ENCODE measurements at places on chromosomes 1 and 21. TPM values are rescaled to one million over a fixed set of nuclear protein-coding genes. Genes with fewer than 3 reads are reported as not detected.
A peak's percentile ranks its signal among the peaks of the same experiment; 100 is the strongest.

- DNase-seq: no peak
Observed at GRCh38 chr1:154158307-154159125, 3.6 kb upstream of the NUP210L start.

DNA sequence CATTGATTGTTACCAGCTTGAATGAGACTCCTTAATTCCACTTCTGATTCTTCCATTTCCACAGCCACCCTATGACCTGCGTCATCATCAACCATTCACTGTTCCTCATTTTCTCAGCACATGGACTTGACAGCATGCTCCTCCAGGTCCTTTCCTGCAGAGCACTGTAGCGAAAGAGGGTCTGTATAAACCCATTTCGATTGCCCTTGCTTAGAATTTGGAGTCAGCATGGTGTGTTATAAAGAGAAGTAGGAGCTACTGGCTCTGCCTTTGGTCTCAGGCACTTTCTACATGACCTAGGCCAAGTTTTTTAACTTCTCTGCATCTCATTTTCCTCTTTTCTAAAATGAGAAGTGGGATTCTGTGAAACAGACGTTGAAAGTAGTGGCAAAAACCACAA, 133.8 kb downstream of the AK5 start:
- no peak for DNase-seq

GRCh38 chr1:84998642-84999280, 1.8 kb upstream of the MCOLN2 start:
- DNase-seq: peak; percentile 43

- DNase-seq: no peak
Observed at GRCh38 chr1:102891868-102892625, 216.3 kb downstream of the COL11A1 start.

GRCh38 chr1:1182491-1183220, 9.0 kb downstream of the TTLL10 start:
- DNase-seq: no peak

GRCh38 chr1:161382214-161383019, 14.7 kb upstream of the CFAP126 start:
- DNase-seq: peak; percentile 83

- DNase-seq: no peak
Observed at GRCh38 chr1:247456914-247457639, 827 bp downstream of the OR2B11 start.

GRCh38 chr21:41684381-41685245, 82.2 kb downstream of the RIPK4 start:
- no peak for DNase-seq

GRCh38 chr1:207227131-207227630, 94.3 kb upstream of the CD55 start:
- DNase-seq: no peak

- no peak for DNase-seq
Observed at GRCh38 chr1:1487701-1488100, 16.1 kb downstream of the ATAD3B start.

- no peak for DNase-seq
Observed at GRCh38 chr1:109392037-109392787, 5.5 kb downstream of the SORT1 start.

- DNase-seq: no peak
Observed at GRCh38 chr1:67882196-67882958, 49.1 kb upstream of the GNG12 start.

- DNase-seq: no peak
Observed at GRCh38 chr1:194829492-194829891, 1643.1 kb upstream of the B3GALT2 start.

DNA sequence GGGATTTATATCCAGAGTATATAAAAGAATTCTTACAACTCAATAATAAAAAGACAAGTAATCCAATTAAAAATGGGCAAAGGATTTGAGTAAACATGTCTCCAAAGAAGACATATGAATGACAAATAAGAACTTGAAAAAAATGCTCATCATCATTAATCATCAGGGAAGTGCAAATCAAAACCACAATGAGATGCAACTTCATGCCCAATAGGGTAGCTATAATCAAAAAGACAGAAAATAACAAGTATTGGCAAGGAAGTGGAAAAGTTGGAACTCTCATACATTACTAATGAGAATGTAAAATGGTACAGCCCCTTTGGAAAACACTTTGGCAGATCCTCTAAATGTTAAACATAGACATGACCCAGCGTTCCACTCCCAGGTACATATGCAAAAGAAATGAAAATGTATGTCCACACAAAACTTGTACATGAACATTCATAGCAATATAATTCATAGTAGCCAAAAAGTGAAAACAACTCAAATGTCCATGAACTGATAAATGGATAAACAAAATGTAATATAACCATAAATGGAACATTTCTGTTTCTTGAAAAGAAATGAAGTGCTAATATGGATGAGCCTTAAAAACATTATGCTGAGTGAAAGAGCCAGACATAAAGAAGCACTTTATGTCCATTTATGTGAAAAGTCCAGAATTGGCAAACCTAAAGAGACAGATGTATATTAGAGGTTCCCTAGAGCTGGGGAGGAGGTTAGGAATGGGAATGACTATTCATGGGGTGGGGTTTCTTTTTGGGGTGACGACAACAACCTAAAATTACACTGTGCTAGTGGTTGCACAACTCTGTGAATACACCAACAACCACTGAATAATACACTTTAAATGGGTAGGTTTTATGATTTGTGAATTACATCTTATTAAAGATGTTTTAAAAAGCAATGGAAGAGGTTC, 259.7 kb downstream of the RHOU start:
- no peak for DNase-seq

DNA sequence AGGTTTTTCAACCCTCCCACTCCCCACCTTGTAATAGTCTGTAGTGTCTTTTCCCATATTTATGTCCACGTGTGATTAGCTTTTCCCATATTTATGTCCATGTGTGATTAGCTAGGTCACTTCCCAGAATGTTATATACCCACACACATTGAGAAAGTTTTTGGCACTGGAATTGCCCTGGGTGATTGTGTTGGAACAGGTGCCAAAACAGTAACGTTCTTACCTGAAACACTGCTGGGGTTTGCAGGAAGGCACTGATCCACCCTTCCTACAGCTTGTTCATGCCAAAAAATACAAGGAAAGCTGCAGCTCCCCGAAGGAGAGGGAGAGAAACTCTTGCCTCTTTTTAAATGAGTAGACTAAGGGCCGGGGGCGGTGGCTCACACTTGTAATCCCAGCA, 68.0 kb upstream of the CXADR start:
- DNase-seq: no peak

DNA sequence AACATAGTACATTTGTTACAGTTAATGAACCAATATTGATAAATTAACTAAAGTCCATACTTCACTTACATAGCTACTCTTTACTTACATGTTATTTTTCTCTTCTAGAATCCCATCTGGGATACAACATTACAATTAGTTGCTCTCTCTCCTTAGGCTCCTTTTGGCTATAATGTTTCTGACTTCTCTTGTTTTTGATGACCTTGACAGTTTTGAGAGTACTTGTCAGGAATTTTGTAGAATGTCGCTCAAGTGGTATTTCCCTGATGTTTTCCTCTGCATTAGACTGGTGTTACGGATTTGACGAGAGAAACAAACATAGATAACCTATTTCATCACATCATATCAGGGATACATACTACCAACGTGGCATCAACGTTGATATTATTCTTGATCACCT, 925.4 kb upstream of the TMPRSS15 start:
- no peak for DNase-seq

DNA sequence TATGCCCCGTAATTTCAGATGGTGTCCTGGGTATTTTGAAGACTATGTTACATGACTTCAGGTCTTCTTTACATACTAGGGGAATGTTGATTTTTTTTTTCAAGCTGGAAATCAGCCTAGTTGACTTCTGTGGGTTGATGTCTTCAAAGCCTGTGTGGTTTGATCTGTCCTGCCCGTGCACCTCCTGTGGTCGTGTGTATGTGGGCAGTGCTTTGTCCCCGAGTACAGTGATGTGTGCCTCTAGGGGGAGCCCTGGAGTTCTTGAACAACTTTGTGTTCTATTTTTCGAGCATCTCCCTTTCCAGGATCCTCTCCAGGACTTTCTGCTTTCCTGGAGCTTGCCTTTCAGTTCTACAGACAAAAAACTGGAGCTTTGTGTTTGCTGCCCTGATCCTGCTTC, 28.9 kb downstream of the OBSCN start:
- DNase-seq: peak; percentile 81

- DNase-seq: no peak
Observed at GRCh38 chr1:97094247-97094972, 372.8 kb downstream of the PTBP2 start.

GRCh38 chr1:195097316-195097715, 1510.9 kb downstream of the KCNT2 start:
- DNase-seq: no peak

DNA sequence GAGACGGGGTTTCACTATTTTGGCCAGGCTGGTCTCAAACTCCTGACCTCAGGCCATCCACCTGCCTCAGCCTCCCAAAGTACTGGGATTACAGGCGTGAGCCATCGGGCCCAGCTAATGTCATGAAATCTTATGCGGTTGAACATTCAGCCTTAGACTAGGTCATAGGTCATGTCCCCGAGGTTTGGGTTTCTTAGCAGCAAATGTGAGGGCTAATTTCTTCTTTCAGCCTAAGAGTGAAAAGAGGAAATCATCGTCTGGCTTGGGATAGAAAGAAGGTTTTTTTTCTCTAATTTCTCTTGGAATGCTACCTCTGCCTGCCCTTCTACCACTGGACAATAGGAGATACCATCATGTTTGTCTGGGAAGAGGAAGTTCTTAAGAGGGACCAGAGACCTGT, 18.0 kb upstream of the PIK3CD start:
- DNase-seq: no peak

DNA sequence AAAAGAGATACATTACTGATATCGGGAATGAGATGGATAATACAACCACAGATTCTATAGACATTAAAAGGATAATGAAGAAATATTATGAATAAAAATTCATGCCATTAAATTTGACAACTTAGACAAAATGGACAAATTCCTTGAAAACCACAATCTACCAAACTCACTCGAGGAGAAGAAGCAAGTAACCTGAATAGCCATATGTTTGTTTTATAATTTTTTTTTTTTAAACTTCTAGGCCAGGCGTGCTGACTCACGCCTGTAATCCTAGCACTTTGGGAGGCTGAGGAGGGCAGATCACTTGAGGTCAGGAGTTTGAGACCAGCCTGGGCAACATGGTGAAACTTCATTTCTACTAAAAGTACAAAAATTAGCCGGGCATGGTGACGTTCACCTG, 327.9 kb downstream of the VAV3 start:
- no peak for DNase-seq

GRCh38 chr1:226029093-226029496, 30.0 kb upstream of the SDE2 start:
- peak; percentile 65 for DNase-seq

DNA sequence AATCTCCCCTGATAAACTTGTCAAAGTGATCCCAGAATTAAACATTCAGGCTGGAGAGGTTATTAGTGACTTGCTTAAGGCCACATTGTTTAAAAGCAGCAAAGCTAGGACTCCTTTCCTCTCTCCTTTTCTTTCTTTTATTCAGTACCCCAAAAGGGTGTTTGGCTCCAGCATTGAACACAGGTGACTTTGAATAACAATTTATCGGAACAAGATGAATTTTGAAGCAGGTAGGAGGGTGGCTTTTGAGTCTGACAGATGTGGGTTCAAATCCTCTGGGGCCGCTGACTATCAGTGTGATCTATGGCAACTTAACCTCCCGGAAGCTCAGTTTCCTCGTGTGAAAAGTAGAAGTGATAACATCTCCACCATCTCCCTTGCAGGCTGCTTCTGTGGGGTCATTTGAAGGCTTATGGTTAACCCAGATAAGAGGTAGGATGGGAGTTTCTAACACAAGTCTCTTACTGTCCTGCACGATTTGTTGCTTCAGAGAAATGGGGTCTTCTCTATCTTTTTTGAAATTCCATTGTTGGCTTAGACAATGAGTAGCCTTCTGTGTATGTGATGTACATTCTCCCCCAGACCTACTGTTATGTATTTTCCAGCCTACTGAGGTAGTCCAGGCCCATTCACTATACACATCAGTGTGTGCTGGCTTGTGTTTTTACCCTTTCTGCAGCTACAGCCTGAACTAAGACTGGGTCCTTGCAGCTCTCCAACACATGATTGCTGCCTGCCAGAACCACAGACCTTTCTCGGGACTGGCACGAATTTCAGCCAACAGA, 29.0 kb downstream of the JUN start:
- no peak for DNase-seq

- no peak for DNase-seq
Observed at GRCh38 chr1:234647758-234648157, 37.8 kb upstream of the IRF2BP2 start.

- no peak for DNase-seq
Observed at GRCh38 chr1:51324251-51325010, 5.9 kb downstream of the TTC39A start.

GRCh38 chr1:204858363-204858821, 12.3 kb upstream of the NFASC start:
- no peak for DNase-seq

DNA sequence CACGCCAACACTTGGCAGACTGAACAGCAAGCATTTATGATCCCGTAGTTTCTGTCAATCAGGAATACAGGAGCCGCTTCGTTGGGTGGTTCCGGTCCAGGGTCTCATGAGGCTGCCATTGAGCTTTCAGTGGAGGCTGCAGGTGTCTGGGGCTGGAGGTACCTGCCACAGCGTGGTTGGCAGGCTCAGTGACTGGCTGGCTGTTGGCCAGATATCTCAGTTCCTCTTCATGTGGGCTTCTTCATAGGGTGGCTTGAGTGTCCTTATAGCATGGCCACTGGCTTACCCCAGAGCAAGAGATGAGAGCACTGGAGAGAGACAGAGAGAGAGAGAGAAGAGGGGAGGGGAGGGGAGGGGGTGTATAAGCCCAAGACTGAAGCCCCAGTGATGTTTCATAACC, 29.3 kb downstream of the PIK3CD start:
- DNase-seq: no peak

- DNase-seq: no peak
Observed at GRCh38 chr1:216910081-216910840, 187.0 kb upstream of the ESRRG start.

TDRD10 gene
- not detected for total RNA-seq

INPP5B gene
- 45.7 TPM for total RNA-seq

CELA2B gene
- total RNA-seq: not detected

AGRN gene
- total RNA-seq: 2.4 TPM

SLAMF7 gene
- 0.76 TPM for total RNA-seq

OR6K6 gene
- not detected for total RNA-seq

OR2T29 gene
- total RNA-seq: not detected

SEC16B gene
- 0.11 TPM for total RNA-seq

PDC gene
- not detected for total RNA-seq
